Left lobe of liver (tissue), 2 donors: ENCODE measurements at places on chromosomes 6 and 20.

GRCh38 chr20:58449681-58450221 is 60.7 kb downstream of the VAPB start:
- DNase-seq = no peak

DNA sequence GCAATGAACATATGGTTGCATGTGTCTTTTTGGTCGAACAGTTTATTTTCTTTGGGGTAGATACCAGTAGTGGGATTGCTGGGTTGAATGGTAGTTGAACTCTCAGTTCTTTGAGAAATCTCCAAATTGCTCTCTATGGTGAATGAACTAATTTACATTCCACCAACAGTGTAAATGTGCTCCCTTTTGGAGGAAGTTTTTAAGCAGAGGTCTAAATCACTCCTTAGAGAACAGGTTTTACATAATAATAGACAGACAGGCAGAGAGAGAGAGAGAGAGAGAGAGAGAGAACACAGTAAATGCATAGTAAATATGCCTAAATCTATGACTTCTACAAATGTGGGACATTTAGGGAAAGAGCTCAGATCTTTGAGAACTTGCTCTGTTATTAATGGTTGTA is 37.6 kb downstream of the GRM1 start:
- no peak for DNase-seq

DNA sequence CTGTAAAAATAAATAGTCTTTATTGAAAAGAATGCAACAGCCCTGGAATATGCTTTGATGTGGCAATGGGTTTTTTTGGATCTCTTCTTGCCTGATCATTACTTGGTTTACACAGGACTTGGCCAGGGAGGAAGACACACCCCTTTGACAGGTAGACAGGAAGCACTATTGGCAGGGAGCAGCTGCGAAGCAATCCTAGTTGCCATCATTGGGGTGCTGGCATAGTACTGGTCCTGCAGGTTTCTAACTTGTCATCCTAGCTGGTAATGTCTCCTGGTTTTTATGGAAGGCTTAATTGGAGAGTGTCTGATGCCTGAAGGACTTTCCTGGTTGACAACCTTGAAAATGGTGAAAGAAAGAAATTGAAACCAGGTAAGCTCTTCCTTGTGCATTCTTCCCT is 71.2 kb upstream of the CCN6 start:
- DNase-seq = no peak

GRCh38 chr6:37637562-37638413 is 59.9 kb downstream of the MDGA1 start:
- no peak for DNase-seq

DNA sequence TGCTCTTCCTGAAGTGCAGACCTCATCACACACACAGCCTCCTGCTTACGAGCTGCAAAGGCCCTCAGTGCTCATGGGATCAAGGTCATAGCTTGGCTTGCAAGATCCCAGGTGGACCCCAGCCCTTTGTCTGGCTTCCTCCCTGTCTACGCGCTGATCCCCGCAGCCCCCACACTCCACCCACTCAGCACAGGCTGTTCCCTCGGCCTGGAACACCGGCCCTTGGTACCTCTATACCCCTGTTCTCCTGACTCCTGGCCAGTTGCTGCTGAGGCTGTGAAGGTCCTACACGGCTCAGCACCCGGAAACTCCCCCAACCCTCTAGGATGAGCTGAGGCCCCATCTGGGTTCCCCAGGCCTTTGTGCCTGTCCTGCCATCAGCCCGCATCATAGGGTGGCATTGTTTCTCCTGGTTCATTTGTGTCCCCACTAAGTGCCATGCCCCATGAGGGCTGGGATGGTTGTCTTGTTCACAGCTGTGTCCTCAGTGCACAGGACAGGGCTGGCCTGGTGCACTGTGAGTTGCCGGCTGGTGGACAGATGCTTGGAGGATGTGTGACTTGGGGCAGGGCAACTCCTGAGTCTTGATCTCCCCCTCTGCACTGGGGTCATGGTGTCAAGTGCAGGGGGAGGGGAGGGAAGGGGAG is 57.0 kb downstream of the ADNP start:
- DNase-seq = no peak

DNA sequence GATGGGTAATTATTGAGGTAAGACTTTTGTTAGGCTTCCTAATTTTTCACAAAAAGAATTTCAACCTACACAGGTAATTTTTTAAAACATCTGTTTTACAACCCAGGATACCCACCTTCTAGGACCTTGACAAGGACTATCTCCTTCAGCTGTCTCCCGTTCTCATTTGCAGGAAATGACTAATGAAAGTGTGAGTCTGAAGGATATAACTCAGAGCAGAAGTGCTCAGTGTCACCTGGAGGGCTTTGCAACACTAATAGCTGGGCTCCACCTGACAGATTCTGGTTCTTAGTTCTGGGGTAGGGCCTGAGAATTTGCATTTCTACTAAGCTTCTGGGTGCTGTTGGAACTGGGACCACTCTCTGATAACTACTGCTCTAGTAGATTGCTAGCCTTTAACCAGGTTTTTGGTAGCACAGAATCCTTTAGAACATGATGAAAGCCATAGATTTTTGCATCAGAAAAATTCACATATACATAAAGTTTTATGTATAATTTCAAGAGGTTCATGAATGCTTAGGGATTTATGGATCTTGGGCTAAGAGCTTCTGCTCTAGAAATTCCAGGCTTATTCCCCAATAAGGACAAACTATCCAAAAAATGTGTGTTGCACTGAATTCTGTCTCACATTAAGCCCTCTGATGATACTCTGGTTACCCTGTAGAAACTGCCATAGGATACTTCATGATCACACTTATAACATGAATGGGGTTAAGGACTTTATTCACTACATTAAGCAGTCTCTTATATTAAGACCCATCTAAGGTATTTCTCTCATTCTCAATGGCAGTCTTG is 30.3 kb downstream of the AK9 start:
- DNase-seq = no peak

DNA sequence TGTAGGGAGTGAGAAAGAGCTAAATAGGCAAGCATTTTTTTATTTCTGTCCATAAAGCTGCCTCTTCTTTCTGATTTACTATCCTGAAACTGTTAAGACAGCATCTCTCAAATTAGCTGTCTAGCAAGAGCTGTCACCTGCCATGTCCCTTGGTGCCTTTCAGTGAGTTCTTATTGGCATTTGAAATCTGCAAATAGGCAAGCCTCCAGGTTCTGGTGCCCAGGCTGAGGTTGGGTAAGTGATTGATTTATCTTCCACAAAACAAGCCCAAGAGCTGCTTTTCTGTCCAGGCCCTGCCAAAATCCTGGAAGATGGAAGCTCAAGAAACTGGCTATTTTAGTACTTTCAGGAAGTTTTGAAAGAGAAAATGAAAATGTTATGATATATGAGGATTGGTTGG is 22.4 kb downstream of the MANEA start:
- DNase-seq = no peak

GRCh38 chr20:37922016-37922415 is 19.1 kb downstream of the VSTM2L start:
- no peak for DNase-seq

GRCh38 chr6:148460876-148461646 is 118.4 kb downstream of the SASH1 start:
- DNase-seq = no peak
